ENCODE measurements at places on chromosomes 4 and X.

- no peak for DNase-seq
Measured at GRCh38 chrX:55488006-55488592, 1.5 kb downstream of the USP51 start.

GRCh38 chr4:1170976-1171310 lies 1.4 kb downstream of the SPON2 start:
- no peak for DNase-seq

DNA sequence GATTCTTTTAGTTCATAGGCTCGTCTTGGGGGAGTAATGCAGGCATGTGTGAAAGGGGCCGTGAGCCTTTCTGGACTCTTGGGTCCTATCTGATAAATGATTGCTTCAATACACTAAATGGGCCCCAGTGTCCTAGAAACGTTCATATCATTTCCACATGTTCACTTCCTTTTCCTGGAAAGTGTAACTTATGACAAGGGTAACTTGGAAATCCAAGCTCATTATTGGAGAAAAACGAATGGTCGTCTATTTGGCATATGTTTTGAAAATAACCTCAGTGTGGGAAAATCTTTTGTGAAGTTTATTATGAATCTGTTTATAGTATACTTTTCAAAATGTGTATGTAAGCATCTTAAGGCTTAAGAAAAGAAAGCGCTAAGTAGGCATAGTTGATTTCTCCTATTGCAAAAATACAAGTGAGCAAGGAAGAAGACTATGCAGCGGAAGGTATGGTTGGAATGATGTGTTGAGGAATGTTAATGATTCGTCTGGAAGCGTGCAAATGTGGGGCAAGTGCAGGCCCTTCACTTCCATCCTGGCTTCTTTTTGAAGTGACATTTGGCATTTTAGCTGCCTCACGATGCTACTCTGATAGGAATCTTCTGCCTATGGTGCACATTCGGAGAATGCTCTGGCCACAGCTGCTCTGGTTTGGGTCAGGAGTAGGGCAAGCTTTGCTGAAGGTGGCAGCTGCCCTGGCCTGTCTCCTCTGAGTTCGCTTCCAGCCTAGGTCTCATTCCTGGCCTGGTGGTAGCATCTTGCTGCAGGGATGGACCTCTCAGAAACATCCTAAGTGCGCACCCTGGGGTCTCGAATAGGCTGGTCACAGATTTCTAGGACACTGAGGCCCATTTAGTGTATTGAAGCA lies 49.5 kb upstream of the STOX2 start:
- no peak for DNase-seq

DNA sequence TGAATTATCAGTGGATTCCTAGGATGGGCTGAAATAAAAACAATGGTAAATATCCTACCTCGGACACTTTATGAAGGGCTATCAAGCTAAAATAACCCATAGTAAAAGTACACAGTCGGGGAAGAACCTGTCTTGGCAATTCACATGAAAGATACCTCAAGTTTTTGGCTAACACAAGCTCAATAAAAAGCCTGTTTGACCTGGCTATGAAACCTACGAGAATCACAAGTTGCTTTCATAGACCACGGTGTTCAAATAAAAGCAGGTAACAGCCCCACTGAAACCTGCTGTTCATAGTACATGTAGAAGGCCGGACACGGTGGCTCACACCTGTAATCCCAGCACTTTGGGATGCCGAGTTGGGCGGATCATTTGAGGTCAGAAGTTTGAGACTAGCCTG lies 12.3 kb downstream of the RLIM start:
- DNase-seq = no peak

GRCh38 chrX:32280921-32281320 lies 930.4 kb downstream of the DMD start:
- no peak for DNase-seq
